Stimulated activated CD8-positive, alpha-beta memory T cell treated with anti-CD3 and anti-CD28 coated beads, Interleukin-4, amount 100 ng/mL, for 4 hours (primary cell): ENCODE measurements at places on chromosomes 6 and 20.

DNA sequence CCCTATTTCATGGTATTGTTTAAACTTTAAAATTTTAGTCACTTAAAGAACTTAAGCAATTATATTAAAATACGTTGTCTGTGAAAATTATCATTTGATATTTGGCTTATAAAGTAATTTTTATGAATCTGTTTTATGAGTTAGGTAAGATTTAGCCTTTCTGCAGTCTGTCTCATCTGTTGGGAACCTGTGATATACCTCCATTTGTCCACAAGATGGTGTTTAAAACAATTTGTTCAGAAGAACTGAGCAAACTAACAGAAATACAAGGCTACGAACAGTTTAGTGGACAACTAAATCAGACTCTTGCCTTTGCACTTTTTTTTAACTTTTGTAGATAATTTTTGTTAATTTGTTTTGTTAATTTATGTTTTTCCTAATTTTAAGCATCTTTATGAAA is 92.4 kb downstream of the COL9A1 start:
- no peak for DNase-seq

- no peak for DNase-seq
Observed at GRCh38 chr20:30598460-30599230, 658.8 kb upstream of the DEFB115 start.

- DNase-seq: no peak
Observed at GRCh38 chr6:51570168-51570921, 517.1 kb downstream of the PKHD1 start.

DNA sequence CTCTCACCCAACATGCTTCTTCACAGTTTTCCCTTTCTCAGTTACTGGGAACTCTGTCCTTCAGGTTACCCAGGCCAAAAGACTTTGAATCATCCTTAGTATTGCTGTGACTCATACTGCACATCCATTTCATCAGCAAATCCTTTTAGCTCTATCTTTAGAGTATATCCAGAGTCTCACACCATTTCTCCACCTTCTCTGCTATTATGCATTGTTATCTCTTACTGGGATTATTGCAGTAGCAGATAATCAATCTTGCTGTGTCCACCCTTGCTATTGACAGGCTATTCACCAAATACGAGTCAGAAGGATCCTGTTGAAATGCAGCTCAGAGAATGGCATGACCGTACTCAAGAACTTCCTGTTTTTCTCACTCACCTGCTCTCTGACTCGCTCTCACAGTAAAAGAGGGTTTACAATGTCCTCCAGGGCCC is 57.3 kb downstream of the BCKDHB start:
- no peak for DNase-seq

GRCh38 chr6:37538107-37538506 is 38.4 kb upstream of the CCDC167 start:
- DNase-seq: no peak

DNA sequence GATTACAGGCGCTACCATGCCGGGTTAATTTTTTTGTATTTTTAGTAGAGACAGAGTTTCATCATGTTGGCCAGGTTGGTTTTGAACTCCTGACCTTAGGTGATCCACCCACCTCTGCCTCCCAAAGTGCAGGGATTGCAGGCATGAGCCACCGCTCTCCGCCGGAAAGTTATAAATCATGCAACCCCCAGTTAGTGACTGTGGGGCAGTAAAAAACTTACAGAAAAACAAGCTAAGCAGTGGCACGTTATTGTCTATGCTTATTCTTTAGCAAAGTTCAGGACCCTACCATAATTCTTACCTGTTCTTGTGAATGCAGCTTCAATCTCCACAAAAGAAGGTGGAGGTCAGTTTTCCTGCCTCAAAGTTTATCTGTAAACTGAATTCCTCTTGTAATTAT is 47.5 kb upstream of the BTN3A2 start:
- DNase-seq: no peak

DNA sequence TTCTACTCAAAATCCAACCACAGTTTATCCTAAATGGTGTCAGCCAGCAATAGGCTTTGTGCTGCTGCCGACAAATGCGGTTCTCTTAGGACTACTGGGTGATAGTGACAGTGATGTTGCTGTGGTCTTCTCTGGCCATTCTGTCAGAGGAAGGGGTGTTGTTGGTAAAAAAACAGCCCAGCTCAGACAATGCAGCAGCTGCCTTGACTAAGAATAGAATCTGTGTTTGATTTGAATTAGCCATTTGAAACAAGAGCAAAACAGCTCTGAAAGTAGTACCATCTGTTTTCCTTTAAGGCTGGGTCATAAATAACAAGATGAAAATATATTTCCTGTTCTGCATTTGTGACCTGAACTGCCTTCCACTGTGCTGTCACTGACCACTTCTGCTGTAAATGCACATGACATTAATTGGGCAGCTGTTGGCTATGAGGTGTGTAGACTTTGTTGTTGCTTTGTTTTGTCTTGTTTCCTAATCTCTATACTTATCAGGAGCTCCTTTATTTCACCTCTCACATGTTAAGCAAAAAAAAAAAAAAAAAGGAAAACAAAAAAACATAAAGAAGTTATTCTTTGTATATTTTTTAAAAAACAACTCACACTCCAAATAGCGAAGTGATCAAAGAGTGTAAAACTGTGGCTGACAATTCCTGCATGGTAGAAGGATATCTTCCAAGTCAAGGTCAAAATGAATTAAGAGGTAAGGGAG is 497.8 kb upstream of the ARID1B start:
- DNase-seq: no peak

- DNase-seq: no peak
Observed at GRCh38 chr20:33423141-33423834, 20.3 kb downstream of the SNTA1 start.

GRCh38 chr20:35307666-35308653 is 15.7 kb upstream of the FAM83C start:
- DNase-seq: no peak

- DNase-seq: no peak
Observed at GRCh38 chr6:7454696-7455358, 65.2 kb downstream of the RIOK1 start.

DNA sequence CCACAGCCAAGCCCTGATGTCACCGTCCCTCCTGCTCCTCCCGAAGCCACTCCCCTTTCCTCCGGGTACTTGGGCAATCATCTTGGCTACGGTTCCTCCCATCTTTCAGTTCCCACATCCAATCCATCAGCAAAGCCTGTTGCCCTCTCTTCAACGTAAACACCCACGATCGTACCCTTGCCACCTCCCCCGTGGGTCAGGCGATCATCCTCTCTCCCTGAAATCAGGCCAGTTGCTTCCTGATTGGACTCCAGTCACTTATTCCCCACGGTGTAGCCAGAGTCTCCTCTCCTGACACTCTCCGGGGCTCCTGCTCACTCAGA is 44.5 kb downstream of the SULF2 start:
- DNase-seq: no peak

GRCh38 chr6:34151321-34152041 is 5.6 kb upstream of the GRM4 start:
- no peak for DNase-seq

DNA sequence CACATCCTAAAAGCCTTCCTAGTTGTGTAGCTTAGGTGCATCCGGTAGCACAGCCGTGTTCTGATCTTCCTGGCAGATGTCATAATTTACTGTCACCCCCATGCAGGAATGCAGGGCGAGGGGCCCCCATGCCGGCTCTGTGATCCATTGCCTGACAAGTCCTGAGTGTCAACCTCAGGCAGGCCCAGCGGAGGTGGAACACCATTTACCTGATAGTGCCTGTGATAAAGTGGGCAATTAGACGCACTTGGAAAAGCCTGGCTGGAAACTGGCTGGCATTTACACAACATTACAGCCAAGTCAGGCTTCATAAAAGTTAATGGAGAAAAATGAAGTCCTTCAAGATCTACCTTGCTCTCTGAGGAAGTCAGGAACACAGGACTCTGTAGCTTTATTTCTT is 521.4 kb upstream of the JAG1 start:
- DNase-seq: no peak

DNA sequence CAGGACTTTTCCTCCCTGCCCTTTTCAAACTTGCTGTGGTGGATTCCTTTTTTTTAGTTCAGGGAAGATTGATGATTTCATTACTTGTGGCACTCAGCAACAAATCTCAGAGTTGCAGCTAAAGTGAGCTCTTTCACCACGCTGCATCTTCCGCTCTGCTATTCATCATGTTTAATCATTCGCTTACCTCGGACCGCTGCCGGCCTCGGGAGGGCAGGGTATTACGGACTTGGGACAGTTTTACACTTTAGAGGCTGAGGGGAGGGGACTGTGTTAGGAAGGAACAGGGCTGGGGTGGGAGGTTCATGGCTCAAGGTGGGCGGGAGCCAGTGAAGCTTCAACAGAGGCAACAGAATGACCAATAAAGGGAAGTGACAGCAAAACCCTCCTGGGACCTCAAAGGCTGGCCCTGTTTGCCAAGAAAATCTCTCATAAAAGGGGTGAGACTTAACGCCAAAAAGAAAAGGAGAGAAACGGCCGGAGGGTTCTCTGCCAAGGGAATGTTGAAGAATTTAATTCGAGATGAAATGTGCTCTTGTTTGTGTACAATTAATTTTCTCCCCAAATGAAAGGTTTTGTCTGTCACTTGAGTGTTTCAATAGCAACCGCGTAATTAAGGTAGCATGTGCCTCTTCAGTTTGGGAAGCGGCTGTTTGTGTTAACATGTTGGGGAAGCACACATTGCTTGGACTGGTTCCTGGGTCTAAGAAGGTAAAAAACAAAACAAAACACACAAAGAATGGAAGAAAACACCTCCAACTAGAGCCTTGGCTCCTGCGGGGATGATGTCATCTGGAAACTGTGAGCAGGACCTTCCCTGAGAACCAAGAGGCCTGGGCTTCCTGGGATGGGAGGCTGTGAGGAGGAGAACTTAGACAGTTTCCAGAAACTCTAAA is 72.5 kb upstream of the SULF2 start:
- DNase-seq: no peak

DNA sequence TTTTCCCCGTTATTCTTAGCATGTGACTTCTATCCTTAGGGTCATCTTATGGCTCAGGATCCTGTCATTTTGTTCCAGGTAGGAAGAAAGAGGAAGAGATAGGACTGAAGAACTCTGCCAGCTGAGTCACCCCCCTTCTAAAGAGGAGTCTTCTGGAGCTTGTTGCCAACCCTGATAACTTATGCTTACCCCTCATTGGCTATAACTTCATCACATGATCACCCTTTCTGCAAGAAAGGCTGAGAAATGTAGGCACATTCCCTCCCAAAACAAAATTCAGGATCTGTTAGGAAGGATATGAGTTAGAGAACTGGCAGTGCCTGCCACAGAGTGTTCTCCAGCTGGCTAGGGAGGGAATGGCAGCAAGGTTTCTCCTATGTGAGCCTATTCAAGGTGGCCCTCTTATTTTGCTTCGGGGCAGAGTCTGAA is 35.6 kb downstream of the ARFGEF2 start:
- DNase-seq: no peak

- no peak for DNase-seq
Observed at GRCh38 chr6:55694759-55695158, 115.8 kb upstream of the HMGCLL1 start.

DNA sequence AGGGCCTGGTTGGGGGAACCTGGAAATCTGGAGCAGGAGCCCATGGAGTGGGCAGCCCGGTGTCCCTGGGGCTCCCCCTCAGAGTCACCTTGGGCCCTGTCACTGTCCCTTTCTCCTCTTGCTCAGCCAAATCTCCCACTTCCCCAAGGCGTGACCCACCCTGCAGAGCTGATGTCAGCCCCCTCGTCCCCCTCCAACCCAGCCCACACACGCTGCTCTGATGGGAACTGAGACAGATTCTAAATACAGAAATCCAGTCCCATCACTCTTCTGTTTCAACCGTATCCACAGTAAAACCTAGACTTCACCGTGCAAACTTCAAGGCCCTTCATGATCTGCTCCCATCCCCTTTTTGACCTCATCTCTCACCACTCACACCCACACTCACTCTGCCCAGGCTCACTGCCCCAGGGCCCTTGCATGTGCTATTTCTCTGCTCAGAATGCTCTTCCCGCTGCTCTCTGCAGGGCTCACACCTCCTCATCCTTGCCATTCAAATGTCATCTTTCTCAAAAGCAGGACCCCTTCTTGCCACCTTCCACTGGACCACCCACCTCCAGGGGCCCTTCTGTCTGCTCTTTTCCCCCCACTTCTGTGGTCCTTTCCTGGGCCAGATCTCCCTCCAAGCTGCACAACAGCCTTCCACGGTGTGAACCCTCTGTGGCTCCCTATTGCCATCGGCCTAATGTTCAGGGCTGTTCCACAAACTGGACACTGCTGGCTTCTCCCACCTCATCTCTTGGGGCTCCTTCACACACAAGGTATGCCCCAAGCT is 16.6 kb downstream of the TGM2 start:
- DNase-seq: no peak

DNA sequence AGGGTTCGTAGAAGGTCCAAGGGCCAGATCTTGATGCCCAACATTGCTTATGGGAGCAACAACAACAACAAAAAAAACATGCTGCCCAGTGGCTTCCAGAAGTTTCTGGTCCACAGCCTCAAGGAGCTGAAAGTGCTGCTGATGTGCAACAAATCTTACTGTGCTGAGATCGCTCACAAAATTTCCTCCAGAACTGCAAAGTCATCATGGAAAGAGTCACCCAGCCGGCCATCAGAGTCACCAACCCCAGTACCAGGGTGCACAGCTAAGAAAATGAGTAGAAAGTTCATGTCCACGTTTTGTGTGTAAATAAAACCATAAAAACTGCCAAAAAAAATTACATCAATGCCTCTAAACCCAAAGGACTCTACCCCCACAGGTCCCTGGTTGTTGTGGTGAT is 3.8 kb downstream of the HLA-DPB1 start:
- no peak for DNase-seq

GRCh38 chr20:33995053-33995831 is 1.5 kb downstream of the RALY start:
- no peak for DNase-seq

DNA sequence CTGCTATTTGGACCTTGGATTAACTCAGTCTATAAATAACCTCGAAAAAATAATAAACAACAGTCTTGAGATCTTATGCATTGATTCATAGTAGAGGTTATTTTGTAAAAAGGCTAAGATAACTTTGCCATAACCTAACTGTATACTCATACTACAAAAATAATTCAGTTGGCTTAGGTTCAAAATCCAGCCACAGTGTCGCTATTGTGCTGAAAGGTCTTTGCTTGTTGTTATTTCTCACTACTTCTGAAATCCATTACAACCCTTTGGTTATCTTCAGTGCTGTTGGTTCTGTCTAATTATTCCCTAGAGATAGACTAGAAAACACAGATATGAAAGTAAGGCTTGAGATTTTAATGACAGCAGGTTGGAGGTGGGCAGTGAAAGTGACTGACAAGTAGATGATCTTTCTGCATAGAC is 74.4 kb downstream of the MKKS start:
- DNase-seq: no peak

- no peak for DNase-seq
Observed at GRCh38 chr6:122806291-122806690, 17.2 kb downstream of the SMPDL3A start.
